Effector memory CD4-positive, alpha-beta T cell (primary cell): ENCODE measurements at places on chromosomes 11 and 22.

DNA sequence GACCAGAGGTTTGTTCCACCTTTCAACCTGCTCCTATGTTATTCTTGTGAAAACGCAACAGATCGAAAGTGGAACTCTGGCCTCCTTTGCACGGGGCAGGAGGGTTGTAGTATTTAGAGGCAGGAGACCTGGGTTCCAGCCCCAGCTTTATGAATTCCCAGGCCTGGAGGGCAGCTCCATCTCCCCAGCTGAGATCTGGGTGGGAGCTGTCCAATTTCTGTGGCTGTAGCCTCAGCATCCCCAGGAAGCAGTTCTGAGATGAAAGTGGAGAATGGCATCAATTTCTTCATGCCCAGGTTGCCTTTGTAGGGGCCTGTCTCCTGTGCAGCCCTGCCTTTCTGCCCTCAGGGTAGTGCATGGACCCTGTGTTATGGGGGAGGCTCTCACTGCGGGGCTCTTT, 4.1 kb downstream of the FADS2 start:
- DNase-seq: no peak
- peaks cover 39% of the 10 kb centered on the region for H3K4me1 ChIP-seq
- H3K27ac ChIP-seq: no peak overlapping the region
- H3K4me3 ChIP-seq: no peak overlapping the region
- no peaks in the 10 kb centered on the region for H3K36me3 ChIP-seq

DNA sequence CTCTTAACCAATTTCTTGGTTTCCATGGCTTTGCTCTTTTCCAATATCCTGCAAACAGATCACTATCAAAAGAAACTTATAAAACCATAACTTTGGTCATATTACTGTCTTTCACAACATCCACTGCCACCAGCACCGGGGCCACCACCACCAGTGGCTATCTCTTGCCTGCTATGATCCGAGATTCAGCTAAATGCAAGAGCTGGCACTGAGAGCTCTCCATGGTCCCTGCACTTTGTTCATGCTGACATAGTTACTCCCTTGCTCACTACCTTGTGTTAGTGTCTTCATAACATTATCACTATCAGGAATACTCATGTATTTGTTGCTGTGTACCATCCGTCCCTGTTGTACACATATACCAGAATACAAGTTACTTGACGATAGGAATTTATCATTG, 299.0 kb downstream of the ETS1 start:
- peaks cover 58% of the 10 kb centered on the region for H3K4me1 ChIP-seq
- no peak overlapping the region for H3K4me3 ChIP-seq
- H3K27me3 ChIP-seq: no peaks in the 10 kb centered on the region
- H3K27ac ChIP-seq: no peak overlapping the region
- no peak for DNase-seq
- H3K36me3 ChIP-seq: no peaks in the 10 kb centered on the region

DNA sequence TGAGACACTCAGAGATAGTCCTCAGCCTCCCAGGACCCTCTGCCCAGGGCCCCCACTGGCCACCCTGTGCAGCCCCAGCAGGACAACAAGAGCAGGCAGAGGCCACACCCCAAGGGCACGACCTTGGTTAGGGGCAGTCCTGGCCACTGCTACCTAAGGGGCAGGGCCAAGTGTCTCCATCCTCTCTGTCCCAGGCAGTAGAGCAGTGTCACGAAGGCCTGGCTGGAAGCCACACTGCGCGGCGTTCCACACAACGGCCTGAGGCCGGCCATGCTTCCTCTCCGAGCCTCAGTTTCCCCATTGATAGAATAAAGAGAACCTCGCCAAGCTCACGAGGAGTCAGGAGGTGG, 1074.3 kb downstream of the BRD1 start:
- H3K4me1 ChIP-seq: no peaks in the 10 kb centered on the region
- no peaks in the 10 kb centered on the region for H3K27me3 ChIP-seq
- no peak overlapping the region for H3K4me3 ChIP-seq
- no peak overlapping the region for H3K27ac ChIP-seq

GRCh38 chr11:33775832-33776470, 1.6 kb upstream of the FBXO3 start:
- DNase-seq: no peak
- no peak overlapping the region for H3K27ac ChIP-seq
- no peak overlapping the region for H3K4me3 ChIP-seq
- no peaks in the 10 kb centered on the region for H3K36me3 ChIP-seq
- H3K27me3 ChIP-seq: no peaks in the 10 kb centered on the region
- peaks cover 22% of the 10 kb centered on the region for H3K4me1 ChIP-seq

DNA sequence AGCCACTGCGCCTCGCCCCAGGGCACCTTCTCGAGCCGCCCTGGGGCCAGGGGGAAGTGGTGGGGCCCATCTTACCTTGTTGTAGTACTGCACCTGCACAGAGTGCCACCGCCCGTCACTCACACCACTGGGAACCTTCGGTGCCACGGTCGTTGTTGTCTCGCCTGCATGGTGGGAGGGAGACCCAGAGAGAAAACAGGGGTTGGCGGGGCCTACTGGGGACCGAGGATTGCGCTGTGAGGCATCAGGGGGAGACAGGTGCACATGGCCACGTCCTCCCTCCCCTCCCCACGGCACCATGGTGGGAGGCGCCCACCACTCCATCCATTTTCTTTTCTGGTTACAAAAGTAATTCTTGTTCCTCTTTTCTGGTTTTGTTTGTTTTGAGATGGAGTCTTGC, 97.8 kb downstream of the TRMU start:
- H3K27me3 ChIP-seq: no peaks in the 10 kb centered on the region
- DNase-seq: no peak
- no peaks in the 10 kb centered on the region for H3K36me3 ChIP-seq
- peaks cover 8% of the 10 kb centered on the region for H3K4me1 ChIP-seq
- H3K4me3 ChIP-seq: no peak overlapping the region
